NCI-H774 (cell line): ENCODE measurements at places on chromosomes 2 and 18.

GRCh38 chr2:11582862-11583752 lies 49.3 kb downstream of the GREB1 start:
- peak; percentile 42 for DNase-seq

GRCh38 chr2:75311521-75311920 lies 112.2 kb upstream of the TACR1 start:
- no peak for DNase-seq

- DNase-seq = no peak
Observed at GRCh38 chr2:74648009-74648443, at the start of gene M1AP. Gene M1AP (minus strand): TSS chr2:74648330. CDS start chr2:74640275, 8,055 bp downstream.

DNA sequence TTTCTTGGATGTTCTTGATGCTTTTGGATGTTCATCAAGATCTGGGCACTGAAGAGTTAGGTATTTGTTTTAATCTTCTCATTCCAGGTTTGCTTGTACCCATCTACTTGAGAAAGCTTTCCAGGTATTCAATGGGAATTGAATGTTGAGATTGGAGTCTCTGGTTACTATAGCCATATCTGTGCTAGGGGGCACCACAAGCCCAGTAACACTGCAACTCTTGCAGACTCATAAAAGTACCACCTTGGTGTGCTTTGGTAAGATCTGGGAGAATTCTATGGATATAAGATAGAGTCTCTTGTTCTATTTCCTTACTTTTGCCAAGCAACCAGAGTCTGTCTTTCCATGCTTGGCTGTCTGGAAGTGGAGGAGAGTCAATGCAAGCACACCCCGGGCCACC lies 518.9 kb upstream of the VRK2 start:
- DNase-seq = no peak

- no peak for DNase-seq
Observed at GRCh38 chr2:47811668-47812067, 28.7 kb downstream of the MSH6 start.

DNA sequence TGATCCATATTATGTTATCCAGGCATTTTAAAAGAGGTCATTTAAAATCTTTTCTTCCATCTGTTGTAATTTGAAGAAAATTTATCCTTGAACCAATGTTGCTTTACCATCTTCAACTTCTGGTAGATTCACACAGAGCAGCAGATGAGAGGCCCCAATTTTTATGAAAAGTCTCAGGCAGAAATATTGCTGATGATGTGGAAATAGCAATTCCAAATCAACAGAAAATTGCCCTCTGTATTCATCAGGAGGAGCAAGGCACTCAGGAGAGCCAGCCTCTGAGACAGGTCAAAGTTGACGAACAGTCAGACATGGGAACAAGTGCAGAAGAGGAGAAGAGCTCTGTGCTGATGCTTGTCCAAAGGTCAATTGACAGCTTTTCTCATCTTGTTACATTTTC lies 444.9 kb downstream of the NCKAP5 start:
- no peak for DNase-seq
